Fibroblast of skin of abdomen (primary cell): ENCODE measurements at places on chromosomes 2 and 18.

DNA sequence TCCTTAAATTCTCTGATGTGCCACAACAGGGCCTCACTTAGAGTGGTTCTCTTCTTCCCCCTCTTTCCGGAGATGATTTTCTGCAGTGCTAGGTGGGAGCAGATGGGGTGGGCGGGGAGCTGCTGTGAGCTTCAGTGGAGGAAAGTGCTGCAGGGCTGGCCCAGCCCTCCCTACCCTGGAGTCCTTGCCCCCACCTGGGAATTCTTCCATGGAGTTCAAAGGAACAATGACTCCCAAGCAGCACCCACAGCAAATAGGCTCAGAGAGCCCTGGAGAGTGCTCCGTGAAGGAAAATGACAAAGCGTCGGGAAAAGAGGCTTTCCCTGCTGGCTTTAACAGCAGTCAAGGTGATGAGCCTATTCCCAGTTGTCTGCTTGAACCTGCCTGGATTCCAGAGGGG, 28.8 kb downstream of the LOXHD1 start:
- DNase-seq: no peak

- DNase-seq: no peak
Measured at GRCh38 chr2:132645722-132646539, 24.1 kb downstream of the LYPD1 start.

DNA sequence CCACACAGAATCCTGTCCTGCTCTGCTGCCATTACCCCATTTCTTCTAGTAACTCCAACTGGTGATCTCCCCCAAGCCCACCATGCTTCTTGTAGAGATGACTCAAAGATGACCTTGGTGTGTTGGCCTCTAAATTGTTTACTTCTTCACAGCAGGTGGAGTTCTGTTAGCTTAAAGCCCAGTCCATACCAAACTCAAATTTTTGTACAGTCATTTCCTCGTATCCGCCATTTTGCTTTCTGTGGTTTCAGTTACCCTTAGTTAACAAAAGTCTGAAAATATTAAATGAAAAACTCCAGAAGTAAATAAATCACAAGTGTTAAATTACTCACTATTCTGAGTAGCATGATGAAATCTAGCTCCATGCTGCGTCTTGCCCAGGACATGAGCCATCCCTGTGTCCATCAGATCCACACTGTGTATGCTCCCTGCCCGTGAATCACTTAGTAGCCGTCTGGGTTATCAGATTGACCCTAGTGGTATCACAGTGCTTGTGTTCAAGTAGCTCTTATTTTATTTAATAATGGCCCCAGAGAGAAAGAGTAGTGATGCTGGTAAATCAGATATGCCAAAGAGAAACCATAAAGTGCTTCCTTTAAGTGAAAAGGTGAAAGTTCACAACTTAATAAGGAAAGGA, 133.3 kb upstream of the NOL4 start:
- DNase-seq: no peak

DNA sequence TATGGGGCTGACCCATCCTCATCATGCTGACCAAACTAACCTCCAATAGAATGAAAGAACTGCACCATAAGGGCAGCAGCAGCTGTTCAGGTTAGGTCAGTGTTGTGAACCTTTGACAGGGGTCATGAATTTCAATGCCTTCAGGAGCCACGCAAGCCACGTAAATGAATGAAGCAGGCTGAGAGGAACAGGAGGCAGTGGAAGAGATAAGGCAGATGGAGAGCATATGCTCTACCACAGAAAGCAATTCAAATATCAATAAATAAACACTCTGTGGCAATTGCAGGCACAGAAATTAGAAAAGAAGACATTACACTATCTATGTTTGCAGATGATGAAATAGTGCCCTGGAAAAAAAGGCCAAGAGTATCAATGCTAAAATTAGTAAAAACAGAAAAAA, 56.3 kb downstream of the SCG2 start:
- DNase-seq: no peak

DNA sequence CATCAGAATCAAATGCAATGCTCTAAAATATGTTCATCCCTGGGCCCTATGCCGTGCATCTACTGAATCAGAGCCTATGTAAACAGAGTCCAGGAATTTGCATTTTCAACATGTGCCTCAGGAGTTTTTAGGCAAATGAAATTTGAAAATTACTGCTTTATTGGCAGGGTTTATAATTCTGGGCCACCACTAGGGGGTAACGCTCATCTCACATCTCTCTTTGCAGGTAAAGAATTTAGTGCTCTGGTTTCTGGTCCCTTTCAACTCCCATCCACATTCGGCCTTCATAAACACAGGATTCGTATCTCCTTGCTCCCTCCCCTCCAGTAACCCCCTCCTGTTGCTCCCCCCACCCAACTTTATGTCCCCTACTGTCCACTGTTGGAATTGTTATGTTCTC, 49.3 kb downstream of the LYPD6B start:
- no peak for DNase-seq

DNA sequence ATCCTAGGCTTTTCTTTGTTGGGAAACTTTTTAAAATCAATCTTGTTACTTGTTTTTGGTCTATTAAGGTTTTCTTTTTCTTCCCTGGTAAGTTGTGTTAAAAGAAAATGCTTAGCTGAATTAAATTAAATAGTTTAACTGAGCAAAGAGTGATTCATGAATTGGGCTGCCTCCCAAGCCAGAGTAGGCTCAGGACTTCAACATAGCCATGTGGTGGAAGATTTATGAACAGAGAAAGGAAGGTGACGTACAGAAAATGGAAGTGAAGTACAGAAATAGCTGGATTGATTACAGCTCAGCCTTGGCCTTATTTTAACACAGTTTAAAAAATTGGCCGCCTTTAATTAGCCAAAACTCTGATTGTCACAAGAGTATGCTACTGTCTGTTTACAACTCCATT, 27.9 kb upstream of the GALNT5 start:
- DNase-seq: peak; percentile 97

DNA sequence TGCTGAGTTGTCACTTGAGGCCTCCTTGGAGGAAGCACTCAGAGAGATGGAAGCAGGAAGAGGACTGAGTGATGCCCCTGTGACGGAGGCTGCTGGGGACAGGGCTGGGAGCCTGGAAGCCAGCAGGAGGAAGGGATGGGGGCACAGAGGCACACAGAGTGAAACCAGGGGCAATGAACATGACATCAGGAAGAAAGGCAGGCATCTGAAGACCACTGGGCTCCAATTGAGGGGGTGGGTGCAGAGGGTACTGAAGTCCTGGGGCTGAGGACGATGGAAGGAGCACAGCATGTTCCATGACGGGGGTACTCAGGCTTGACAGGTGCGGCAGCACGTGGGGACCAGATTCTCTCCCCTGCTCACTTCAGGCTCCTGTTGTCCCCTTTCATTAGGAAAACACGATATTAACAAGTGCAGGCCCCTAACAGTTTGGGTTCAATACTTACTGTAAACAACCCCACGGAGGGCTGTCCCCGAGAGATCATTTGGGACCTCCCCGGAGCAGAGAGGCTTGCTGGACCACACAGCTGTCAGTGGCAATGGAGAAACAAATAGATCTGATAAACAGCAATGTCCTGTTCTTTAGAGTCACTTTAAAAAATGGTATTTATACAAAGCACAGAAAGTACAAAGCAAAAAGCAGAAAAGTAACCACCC, 8.7 kb downstream of the INPP5D start:
- DNase-seq: no peak

GRCh38 chr2:230807729-230808128, 57.0 kb upstream of the ITM2C start:
- no peak for DNase-seq

DNA sequence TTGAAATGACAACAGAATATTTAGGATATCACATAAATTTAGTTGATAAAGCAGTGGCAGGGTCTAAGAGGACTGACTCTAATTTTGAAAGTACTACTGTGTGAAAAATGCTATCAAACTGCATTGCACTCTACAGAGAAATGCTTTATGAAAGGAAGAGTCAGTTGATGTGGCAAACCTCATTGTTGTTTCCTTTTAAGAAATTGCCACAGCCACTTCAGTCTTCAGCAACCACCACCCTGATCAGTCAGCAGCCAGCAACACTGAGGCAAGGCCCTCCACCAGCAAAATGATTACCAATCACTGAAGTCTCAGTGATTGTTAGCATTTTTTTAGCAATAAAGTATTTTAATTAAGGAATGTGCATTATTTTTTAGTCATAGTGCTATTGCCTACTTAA, 488.7 kb upstream of the SLC39A10 start:
- no peak for DNase-seq

- peak; percentile 94 for DNase-seq
Measured at GRCh38 chr18:11324956-11325882, 175.8 kb upstream of the PIEZO2 start.

- no peak for DNase-seq
Measured at GRCh38 chr18:26941584-26941983, 76.1 kb upstream of the AQP4 start.

- DNase-seq: no peak
Measured at GRCh38 chr2:164644036-164644700, 22.9 kb upstream of the GRB14 start.

GRCh38 chr2:152864601-152865149, 146.3 kb downstream of the ARL6IP6 start:
- no peak for DNase-seq

DNA sequence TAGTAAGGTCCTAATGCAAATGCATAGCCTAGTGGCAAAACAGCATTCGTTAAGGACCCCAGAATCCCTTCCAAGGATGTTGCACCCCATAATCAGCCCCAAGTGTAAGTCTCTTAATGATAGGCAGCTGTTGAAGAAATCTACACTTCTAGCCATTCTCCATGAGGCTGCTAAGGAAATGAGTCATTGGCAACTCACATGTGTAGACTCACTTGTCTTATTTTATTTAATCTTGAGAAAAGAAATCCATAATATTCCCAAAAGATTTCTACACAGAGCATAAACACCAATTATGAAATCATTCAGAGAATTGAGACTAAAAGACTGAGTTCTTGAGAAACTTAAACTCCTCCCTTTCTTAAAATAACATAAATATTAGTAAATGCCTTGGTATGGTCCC, 52.4 kb downstream of the AKAIN1 start:
- DNase-seq: no peak

DNA sequence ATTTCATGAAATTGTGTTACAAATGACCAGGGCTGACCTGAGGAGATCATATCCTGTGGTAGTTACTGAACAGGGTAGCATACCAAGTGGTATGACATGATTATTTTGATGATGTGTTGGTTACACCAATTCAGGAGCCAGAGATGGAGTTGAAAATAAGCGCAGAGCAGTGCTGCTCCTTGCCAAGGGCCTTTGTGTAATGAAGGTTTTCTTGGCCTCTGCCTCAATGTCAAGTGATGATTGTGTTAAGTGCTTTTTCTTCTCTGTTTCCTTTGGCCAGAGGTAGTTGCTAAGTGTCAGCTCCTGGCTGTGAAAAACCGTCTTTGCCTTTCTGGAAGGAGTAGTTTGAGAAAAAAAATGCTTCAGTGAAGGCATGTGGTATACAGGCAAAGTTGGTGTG, 131.2 kb downstream of the CERS6 start:
- no peak for DNase-seq

GRCh38 chr2:68418855-68419254, 48.2 kb downstream of the FBXO48 start:
- no peak for DNase-seq

GRCh38 chr2:170180031-170180566, 2.2 kb downstream of the MYO3B start:
- DNase-seq: no peak

DNA sequence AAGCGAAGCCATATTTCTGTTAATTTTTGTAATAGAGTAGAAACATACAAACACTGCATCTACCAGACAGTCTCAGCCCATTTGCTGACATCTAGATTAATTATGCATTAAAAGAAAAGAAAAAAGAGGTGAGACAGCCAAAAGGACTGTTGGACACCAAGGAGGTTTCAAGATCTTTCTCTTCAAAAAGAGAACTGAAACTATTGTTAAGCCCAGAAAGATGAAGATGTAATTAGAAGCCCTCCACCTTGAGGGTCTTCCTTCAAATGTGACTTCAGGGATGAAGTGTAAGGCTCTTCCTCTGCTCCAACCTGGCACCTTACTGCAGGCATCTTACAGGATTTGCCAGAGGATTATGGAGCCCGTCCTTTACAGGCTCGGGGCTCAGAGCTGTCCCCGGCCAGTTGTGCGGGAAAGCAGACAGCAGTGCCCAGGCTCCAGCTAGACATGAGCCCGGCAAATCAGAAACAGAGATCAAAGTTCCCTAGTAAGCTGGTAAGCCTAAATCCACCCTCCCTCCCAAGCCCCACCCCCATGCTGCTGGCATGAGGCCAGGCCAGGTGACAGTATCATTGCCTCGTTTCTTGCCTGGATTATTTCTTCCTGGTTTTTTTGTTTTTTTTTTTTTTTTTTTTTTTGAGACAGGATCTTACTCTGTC, 38.9 kb downstream of the ADI1 start:
- no peak for DNase-seq
